ENCODE measurements at places on chromosomes 3 and 15.

DNA sequence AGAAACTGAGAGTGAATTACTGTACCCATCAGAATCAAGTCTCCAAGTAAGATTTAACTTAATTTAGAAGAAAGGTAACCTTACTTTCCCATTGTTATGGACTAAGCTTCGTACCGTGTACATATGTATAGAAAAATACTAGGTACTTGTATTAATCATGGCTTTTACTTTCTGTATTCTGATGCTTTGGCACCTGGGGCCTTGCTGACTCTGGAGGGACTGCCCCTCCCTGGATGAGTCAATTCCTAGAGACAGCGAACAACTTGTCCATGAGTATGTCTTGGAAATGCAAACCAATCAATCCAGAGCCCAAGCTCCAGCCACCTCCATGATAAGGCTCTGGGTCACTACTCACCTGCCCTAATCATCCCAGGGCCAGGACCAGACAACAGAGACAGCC lies 50.0 kb upstream of the DGKG start:
- no peak for DNase-seq

DNA sequence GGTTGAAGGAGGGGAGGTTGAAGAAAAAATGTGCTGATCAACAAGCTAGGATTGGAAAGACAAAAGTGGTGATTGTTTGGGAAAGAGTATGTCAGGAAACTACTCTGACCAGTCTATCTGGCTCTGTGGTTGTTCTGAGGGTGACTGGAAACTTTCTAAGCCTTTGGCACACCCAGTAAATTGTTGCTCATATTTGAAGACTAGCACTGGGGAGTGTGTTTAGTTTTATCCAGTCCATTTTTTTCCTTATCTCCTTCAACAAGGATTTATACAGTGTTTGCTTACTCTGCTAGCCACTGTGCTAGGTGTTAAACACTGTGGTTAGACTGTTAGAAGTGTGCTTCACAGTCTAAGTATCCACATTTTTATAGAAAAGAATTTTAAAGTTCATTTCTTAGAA lies 28.8 kb downstream of the PPM1L start:
- DNase-seq, result no peak

- DNase-seq, result no peak
These were observed 14.9 kb downstream of the CCDC13 start for GRCh38 chr3:42758126-42758525.

DNA sequence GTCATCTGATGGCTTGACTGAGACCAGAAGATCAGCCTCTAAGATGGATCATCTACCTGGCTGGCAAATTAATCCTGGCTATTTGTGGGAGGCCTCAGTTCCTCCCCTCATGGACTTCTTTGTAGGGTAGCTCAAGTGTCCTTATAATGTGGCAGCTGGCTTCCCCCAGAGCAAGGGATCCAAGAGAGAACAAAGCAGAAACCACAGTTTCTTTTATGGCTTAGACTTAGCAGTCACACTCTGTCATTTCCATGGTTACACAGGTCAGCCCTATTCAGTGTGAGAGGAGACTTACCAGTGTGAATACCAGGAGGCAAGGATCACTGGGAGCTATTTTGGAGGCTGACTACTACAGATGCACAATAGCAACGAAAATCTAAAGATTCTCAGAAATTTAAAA lies 15.3 kb upstream of the ARL14 start:
- peak; percentile 50 for DNase-seq

GRCh38 chr3:13015286-13016082 lies 57.7 kb downstream of the IQSEC1 start:
- no peak for DNase-seq

DNA sequence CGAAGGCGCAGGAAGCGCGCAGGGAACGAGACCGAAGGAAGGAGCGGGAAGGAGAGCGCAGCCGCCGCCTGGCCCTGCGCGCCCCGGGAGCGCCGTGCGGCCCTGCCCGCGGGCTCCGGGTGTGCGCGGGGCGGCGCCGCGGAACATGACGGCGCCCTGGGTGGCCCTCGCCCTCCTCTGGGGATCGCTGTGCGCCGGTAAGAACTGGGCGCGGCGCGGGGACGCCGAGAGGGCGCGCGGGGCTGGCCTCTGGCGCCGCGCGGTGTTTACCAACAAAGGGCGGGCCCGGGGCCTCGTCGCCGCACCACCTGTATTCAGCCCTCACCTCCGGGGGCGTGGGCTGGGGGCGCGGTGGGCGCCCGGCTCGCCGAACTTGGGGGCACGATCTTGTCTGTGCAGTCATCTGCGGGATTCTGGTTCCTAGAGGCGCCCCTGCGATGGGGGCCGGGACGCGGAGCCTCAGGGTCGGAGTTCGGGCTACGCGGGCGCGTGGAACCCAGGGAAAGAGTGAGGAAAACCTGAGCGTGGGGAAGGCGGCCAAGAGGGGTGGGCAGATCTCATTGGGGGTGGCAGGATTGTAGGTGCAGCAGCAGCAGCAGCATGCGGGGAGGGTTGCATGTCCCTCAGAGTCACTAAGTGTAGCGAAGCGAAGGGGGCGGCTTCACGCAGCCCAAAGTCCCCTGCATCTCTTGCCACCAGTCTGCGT lies 641 bp downstream of the ACVR2B start:
- DNase-seq, result peak; percentile 17

GRCh38 chr3:7573330-7573729 lies 712.4 kb downstream of the GRM7 start:
- DNase-seq, result no peak

DNA sequence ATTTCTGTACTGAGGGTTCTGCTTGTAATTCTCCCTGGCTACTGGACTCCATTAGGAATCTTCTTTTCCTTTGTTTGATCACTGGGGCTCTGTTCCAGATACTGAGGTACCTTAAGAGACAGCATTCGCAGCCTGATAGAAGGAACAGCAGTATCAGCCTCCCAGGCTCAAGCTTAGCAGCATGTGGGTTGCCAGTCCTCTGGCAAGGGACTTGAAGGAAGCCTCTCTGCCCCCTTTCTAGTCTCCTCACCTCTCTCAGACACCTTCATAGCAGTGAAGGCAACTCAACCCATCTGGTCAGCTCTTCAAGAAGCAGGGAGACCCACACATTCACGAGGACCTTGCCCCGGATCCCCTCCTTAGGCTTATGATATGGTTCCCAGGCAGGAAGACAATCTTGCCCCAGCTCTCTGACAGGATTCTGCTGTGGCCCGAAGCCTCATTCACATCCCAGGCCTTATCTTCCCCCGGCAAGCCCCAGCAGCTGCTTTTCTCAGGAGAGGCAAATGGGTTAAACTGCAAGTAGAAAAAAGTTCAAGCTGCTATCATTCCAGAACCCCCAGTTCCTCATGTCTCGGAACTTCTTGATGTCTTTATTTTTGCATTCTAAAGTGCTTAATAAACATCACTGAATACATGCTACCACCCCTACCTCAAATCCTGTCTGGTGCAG lies 153.1 kb downstream of the LIPC start:
- no peak for DNase-seq
